T-helper 2 cell (primary cell): ENCODE measurements at places on chromosomes 11 and 22.

- DNase-seq, result no peak
These were observed 102.4 kb downstream of the ARHGAP42 start for GRCh38 chr11:100789500-100789899.

DNA sequence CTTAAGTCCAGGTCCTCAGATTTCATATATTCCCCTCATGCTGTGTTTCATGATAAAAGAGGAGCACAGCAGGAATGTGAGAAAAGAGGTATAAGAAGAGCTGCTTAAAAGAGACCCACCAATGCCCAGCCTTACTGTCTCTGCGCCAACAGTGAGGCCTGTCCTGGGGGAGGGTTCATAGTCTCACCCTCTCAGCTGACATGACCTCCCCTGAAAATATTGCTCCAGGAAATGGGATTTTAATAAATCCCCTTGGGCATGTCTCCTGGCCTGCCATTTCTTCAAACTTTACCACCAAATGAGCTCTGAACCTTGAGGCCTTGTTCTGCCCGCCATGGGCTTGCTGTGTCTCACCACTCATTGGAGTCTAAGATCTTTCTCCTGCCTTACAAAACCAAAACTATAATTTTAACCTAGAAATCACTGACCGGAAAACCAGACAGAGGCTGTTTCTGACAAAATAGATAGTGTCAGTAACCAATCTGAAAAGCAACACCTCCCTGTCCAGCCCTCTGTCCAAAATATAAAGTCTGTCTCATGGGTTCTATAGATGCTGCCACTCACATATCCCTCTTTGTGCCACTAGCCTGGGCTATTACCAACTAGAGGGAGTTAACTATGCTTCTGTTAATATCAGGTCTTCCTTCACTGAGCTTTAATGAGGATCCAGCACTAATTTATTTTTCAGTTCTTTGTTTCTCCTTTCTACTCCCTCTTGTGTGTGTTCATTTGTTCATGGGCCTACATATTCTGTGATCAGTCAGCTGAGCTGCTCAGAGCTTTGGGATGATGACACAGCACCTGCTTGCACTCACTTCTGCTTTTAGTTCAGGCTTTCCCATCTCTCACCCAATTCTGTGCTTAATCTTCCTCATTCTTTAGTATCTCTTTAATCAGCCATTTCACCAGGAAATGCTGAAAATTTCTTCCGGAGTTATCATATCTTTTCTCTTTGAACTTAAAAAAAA, at the start of gene OR2AG2:
TSS of gene OR2AG2 (minus strand) at position 51 of the 968 bp plus-strand sequence. CDS start 3,019 bp downstream, outside the sequence.
- DNase-seq, result no peak

DNA sequence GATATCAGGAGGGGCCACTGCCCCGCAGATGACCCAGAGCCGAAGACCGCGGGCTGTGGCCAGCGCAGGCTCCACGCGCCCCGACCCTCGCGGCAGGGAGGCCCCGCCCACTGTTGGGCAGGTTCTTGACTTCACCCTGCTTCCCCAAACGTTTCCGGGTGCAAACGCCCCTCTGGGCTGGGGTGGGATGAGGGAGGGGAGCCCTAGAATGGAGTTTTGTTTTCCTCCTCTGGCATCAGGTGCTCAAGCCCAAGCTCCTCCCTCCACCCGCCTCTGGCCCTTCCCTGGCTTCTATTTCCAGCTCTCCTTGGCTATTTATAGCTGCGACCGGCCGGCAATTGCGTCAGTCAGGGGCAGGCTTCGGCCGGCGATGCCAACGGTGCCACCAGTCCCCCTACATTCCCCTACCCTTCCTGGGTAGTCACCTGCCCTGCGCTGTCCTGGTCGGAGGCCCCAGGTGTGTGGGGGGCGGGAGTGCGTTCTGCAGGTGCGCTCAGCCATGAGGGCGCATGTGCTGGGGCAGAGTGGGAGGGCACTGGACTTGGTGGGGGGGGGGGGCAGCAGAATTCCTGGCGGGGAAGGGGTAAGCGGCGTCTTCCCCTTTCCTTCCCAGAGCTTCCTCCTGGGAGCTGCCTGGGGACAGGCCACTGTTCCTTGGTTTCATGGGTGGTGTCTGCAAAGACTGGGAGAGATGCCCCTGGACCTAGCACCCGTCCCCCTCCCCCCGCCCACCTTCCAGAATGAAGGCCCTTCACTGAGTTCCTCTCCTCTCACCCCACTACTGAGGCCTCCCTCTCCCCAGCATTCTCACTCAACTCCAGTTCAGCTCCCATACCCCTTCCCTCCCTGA, 23.6 kb downstream of the DUSP8 start:
- DNase-seq, result no peak

DNA sequence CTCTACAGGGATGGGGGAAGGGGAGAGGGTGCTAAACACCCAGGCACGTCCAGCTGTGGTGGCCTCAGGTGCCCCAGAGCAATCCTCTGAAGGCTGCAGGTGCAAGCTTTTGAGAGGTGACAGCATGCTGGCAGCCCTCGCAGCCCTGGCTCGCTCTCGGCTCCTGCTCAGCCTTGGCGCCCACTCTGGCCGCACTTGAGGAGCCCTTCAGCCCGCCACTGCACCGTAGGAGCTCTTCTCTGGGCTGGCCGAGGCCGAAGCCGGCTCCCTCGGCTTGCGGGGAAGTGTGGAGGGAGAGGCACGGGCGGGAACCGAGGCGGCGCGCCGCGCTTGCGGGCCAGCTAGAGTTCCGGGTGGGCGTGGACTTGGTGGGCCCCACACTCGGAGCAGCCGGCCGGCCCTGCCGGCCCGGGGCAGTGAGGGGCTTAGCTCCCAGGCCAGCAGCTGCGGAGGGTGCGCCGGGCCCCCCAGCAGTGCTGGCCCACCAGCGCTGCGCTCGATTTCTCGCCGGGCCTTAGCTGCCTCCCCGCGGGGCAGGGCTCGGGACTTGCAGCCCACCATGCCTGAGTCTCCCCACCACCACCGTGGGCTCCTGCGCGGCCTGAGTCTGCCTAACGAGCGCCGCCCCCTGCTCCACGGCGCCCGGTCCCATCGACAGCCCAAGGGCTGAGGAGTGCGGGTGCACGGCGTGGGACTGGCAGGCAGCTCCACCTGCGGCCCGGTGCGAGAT, 112.1 kb downstream of the TRIM29 start:
- no peak for DNase-seq

- no peak for DNase-seq
These were observed 936 bp downstream of the BRD1 start for GRCh38 chr22:49826603-49827270.

DNA sequence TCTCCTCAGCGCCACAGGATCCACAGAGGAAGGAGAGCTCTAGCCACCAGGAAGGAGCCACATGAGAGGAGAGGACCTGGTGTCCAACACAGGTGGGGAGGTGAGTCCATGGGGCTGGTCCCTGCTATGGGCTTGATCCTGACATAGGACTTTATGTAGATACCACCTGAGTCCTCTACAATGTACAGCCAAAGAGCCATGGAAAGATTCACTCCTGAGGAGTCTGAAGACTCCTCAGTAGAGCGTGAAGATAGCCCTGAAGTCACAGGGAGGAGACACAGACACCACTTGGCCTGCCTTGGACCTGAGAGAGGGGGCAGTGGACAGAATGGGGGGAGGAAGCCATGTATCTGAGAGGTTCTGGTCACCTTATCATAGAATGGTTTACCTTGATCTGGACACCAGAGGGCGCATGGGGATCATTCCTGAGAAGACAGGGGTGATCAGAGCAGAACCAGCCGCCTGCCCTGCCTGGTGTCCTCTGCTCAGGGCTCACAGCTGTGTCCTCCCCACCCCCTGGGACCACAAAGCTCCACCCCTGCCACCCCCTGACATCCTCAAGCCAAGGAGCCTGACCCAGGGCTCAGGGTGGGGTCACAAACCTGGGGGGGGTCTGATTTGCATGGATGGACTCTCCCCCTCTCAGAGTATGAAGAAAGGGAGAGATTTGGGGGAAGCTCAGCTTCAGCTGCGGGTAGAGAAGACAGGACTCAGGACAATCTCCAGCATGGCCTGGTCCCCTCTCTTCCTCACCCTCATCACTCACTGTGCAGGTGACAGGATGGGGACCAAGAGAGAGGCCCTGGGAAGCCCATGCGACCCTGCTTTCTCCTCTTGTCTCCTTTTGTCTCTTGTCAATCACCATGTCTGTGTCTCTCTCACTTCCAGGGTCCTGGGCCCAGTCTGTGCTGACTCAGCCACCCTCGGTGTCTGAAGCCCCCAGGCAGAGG, 77.0 kb downstream of the ZNF280B start:
- DNase-seq, result peak; percentile 27

DNA sequence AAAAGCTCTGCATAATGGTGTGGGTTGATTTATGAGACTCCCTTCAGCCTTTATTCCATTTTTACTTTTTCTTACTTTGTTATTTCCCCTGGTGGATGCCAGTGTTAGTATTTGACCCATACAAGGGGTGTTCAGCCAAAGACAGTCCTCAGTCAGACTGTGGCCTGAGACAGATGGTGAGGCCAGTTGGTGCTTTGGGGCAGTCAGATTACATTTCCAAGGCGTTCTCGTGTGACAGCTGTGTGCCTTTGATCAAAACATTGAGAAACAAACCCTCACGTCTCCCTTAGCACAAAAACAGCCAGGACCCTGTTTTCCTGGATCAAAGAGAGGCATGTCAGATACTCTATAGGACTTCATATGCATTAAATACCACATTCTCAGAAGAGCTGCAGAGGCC, 31.3 kb upstream of the SLN start:
- no peak for DNase-seq

- no peak for DNase-seq
These were observed 17.5 kb upstream of the FIBIN start for GRCh38 chr11:26976389-26976788.

DNA sequence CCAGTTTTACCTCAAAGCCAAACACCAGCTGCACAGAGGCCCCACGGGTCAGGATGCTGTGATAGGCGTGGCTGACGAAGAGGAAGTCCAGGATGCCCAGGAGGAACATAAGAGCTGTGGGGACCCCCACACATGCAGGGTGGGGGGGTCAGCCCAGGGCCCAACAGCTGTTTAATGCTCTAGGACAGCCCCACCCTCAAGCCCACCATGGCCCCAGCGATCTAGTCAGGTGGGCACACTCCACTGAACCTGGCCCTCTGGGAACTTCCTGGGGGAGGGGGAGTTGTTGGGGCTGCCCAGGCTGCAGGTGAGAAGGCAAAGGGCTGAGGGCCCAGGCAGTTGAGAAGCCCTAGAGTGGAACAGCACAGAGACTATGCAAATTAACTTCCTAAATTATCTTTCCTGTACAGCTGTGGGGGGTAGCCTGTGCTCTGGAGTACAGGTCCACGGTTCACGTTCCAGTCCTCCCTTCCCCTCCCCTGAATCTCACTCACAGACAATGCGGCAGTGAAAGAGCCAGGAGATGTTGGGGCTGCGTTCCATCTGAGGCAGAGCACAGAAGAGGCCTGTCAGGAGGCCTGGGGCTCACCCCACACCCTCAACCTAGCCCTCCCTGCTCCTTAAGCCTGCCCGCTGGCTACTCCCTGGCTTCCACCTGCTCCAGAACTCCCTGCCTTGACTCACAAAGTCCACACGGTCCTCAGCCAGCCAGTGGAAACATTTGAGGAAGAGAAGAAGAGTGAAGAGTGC, 1.9 kb downstream of the SYVN1 start:
- DNase-seq, result no peak

GRCh38 chr11:63445720-63446119, 45.2 kb downstream of the PLAAT5 start:
- DNase-seq, result peak; percentile 62

- DNase-seq, result no peak
These were observed 3.7 kb downstream of the PPM1F start for GRCh38 chr22:21948824-21949568.

GRCh38 chr22:26075251-26075650, 94.0 kb upstream of the SEZ6L start:
- no peak for DNase-seq

DNA sequence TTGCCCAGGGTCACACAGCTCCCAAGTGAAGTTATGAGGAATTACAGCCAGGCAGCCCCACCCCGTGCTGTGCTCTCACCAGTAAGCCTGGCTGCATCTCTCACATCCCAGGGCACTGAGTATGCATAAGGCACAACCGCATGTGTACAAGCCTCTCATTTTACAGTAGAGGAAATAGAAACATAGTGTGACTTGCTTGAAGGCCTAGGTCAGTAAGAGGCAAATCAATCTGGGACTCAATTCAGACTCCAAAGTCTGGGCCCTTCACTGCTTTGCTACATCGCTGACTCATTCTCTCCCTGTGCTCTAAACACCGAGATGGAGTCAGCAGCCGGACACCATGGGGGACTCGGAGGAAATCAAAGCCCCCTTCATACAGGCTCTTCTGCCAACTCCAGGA, 7.9 kb downstream of the ABTB2 start:
- DNase-seq, result no peak

DNA sequence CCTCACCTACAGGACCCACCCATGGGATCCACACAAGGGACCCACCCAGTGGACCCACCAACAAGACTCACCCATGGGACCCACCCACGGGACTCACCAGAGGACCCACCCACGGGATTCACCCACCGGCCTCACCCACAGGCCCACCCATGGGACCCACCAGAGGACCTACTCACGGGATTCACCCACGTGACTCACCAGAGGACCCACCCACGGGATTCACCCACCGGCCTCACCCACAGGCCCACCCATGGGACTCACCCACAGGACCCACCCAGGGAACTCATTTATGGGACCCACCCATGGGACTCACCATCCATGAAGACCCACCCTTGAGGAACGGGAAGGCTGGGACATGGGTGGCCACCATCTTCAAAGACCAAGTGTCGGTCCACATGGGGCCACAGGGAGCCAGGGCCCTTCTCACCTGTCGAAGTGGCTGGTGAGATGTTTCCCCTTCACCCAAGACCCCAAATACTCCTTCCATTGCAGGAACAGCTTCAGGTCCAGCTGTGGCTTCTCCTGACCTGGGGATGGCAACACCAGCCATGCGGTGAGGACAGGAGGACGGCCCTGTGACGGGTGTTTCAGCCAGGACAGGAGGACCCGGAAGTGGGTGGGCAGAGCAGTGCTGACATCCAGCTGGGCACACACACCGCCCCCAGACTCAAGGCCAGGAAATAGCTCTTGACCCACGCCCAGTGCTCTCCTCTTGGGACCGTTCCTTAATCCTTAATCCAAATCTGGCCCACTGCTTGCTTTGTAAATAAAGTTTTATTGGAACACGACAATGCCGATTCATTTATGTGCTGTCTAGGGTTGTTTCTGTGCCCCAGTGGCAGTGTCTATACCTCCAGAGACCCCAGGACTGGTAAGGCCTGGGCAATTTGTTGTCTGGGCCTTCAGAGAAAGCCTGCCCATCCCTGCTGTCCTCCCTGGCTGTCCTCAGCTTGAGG, 1005.1 kb downstream of the BRD1 start:
- no peak for DNase-seq

GRCh38 chr11:72924568-72925190, 110.5 kb downstream of the ATG16L2 start:
- no peak for DNase-seq

DNA sequence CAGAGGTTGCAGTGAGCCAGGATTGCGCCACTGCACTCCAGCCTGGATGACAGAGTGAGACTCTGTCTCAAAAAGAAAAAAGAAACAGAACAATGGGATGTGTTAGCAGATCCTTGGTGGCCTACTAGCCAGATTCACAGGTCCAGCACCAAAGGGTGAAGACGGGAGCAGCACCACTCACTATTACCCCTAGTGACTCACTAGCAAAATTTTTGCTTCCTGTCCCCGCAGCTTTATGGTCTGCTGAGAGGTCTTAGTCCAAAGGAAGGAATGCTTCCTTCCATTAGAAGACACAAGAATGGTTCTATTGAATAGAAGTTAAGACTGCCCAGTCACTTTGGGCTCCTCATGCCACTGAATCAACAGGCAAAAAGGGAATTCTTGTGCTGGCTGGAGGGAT, 35.9 kb upstream of the NUP50 start:
- DNase-seq, result no peak
